ENCODE measurements at places on chromosomes 11 and 22.

GRCh38 chr22:17578136-17578754 lies 14.9 kb downstream of the SLC25A18 start:
- DNase-seq = no peak

- peak; percentile 31 for DNase-seq
These were observed 51.8 kb downstream of the OTOG start for GRCh38 chr11:17598700-17599459.

- DNase-seq = no peak
These were observed 9.4 kb downstream of the EHD1 start for GRCh38 chr11:64868904-64869570.

DNA sequence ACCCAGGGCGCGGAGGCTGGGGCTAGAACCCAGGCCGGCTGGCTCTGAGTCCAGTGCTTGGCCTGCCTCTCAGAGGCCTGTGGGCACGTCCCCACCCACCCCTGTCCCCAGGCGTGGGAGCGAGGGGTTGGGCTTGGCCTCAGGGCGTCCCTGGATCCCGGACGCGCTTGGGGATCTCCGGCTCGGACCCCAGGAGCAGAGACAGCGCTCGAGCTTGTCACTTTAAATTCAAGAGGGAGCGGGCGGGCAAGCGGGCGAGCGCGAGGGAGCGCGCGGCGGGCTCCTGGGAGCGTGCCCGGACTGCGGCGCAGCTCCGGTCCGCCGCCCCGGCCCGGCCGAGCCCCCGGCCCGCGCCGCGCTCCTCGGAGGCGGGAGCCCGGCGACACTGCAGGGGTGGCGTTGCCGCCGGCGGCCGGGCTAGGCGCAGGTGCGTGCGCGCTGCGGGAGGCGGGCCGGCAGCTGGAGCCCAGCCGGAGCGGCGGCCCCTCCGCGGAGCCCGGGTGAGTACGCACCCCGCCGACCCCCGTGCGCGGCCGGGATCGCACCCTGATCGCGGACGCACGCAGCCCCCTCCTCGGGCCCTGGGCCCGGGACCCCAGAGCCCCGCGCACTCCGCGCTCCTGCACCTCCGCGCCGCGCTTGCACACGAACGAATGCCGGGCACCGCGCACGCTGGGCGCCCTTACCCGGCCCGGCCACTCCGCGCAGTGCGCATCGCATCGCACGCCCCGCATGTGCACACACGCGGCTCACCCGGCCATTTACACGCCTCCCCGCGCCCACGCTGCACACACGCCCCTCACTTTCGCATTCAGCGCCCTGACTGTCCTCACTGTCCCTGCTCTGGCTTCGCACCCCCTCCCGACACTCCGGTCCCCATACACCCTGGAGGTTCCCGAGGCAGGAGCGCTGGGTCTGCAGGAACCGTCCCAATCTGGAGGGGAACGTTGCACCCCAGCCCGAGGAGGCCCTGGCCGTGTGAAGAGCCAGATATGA lies at the start of gene SYT12:
TSS of gene SYT12 (plus strand) at position 174 of the 996 bp plus-strand sequence. CDS start 7,011 bp downstream, outside the sequence.
- DNase-seq = no peak

DNA sequence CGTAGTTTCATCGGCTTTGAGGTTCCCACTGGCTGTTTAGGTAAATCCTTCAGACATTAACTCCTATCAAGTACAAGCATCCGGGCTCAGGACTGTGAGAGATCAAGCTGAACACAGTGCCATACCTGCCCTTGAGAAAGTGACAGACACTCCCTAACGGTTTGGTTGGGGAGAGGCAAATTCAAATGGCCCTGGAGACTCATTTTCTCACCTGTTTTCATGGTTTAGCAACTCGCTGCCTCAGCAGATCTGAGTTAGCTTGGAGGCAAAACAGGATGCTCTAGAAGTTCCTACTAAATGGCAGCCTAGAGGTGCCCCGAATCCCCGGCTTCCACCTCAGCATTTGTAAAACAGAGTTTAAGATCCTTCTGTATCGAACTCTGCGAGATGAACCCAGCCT lies 3.6 kb upstream of the FBXO3 start:
- no peak for DNase-seq

GRCh38 chr11:121153472-121153871 lies 52.4 kb downstream of the TECTA start:
- DNase-seq = no peak

- no peak for DNase-seq
These were observed 13.1 kb downstream of the GRIK4 start for GRCh38 chr11:120524536-120525085.

DNA sequence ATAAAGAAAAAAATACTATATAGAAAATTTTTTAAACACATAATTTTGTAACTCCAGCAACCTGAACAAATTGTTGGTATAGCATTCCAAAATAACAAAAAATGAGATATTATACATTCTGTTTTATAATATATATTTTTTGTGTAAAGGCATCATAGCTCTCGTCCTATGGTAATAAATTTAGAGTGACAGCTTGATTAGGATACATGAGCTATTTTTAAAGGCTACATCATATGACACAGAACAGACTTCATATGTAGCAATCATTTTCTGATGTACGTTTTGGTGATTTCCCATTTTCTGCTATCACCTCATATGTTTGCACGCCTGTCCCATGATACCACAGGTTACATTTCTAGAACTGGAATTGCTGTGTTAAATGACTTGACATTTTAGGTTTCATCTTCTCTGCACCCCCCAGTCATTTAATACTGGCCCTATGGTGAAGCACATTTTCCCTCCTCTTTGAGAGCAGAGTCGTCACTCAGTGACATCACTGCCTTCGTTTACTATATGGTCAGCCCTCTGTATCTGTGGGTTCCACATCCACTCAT lies 19.5 kb downstream of the PC start:
- no peak for DNase-seq

DNA sequence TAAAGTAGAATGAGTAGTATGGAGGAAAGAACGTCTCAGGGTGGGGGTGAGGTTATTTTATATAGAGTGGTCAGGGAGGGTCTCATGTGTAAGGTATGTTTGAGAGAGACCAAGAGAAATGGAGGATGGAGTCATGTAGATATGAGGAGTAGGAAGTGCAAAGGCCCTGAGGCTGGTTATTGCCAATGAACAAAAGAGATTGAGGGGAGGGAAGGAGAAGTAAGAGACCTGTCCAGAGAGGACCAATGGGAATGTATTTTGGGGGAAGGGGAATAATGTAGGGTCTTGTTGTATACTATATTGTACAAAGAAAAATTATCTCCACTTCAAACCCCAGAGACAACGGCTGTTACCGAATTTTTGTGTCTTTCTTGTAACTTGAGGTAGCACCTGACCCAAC lies 9.8 kb downstream of the CTNND1 start:
- DNase-seq = no peak

- no peak for DNase-seq
These were observed 63.6 kb upstream of the PITPNB start for GRCh38 chr22:27982630-27983180.

DNA sequence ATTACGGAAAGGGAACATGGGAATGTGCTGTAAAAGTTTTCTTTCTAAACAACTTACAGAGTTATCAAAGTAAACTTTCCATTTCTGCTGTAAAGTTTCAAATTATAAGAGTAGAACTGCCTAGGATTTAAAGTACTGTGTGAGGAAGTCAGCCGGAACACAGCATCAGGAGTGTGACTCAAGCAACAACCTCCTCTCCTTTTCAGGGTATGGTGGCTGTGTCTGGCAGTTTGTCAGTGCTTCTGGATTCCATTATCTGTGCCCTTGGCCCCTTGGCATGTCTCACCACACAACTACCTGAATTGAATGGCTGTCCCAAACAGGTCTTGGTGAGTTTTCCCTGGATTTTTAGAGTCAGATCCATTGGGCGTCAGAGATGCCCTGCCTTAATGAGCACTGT lies 6.9 kb upstream of the TOM1 start:
- DNase-seq = no peak

GRCh38 chr11:67522844-67523555 lies at the start of gene CABP2:
CABP2 (minus strand) TSS chr11:67523446; CDS start chr11:67523326, 120 bp downstream.
- no peak for DNase-seq

- no peak for DNase-seq
These were observed 43.3 kb downstream of the MYEOV start for GRCh38 chr11:69337211-69337721.

GRCh38 chr11:35567737-35568465 lies 42.5 kb upstream of the PAMR1 start:
- no peak for DNase-seq

DNA sequence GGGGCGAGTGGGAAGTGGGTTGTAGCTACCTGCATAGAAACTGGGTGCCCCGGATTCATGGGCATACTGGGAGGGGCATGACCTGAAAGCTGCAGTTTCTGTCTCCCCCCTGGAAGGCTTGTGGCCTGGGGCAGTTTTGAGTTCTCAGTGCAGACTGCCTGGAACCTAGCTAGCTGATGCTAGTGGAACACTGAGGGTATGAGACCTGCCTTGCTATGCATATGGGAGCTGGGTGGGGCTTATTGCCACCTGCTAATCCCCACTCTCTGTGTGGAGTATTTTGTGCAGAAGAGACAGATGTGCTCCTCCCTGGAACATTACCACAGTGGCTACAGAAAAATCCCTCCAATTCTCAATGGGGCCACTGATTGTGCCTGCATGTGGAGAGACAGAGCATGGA lies 11.7 kb upstream of the OR56B4 start:
- no peak for DNase-seq

DNA sequence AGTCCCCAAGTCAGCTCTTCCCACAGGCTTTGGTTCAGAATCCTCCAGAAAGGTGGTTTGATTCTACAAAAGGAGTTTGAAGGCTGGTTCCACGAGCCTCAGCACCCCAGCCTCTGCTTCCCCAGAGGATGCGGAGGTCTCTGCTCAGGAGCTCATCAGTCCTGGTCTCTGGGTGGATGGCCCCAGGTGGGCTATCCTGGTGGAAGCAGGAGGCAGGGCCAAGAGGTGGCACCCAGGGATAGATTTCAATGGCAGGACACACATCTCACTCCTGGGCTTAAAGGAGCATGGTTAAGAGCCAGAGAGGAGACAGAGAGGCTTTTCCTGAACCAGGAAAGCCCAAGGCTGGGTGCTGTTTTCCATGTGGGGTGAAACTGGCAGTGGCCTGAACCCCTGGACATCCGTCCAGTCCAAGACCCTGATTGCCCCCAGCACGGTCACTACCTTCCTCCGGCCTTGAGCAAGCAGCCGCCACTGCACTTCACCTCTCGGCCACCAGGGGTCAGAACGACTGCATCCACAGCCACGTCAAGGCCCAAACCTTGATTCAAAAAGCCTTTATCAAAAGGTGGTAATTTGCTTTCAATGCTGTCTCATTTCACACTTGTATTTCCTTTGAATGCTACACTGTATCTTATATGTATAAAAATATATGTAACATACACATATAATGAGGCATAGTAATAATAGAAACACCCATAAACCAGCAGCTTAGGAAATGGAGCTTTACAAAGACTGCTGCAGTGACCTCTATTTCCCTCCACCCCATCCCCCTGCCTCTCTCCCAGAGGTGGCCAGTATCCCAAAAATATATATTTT lies 19.3 kb upstream of the FXYD2 start:
- peak; percentile 49 for DNase-seq

GRCh38 chr11:44742508-44743246 lies 15.9 kb downstream of the TSPAN18 start:
- no peak for DNase-seq

GRCh38 chr11:120859552-120860295 lies 164.2 kb upstream of the TBCEL start:
- no peak for DNase-seq

DNA sequence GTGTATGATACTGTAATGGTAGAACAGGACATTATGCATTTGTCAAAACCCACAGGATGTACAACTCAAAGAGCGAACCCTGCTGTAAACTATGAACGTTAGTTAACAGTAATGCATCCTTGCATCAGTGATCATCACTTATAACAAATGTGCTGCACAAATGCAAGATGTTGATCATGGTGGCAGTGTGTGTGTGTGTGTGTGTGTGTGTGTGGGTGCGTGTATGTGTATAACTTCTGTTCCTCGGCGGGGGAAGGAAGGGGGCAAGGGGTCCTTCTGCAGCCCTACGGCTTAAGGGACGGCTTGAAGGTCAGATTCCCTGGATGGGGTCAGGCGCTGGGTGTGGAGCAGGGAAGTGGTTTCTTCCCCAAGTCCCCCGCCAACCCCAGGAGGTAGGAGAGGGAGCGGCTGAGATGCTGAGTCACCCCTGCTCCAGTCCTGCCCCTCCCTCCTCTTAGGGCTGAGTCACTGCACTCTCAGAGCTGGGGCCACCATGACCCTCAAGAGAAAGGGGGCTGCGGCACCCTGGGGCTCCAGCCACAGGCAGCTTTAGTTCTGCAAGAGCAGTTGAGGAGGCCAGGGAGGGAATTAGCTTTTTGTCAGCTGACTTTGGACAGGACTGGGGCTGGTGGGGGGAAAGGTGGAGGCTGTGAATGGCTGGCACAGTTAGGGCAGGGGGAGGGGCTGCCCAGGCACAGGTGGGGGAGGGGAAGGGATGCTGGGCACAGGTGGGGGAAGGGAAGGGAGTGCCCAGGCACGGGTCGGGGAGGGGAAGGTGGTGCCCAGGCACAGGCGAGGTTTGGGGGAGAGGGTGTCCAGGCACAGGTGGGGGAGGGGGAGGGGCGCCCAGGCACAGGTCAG lies 8.8 kb upstream of the CTSD start:
- DNase-seq = peak; percentile 89

- no peak for DNase-seq
These were observed 158.8 kb downstream of the TTC17 start for GRCh38 chr11:43517518-43517917.

- DNase-seq = no peak
These were observed 603.9 kb upstream of the B3GAT1 start for GRCh38 chr11:135015966-135016365.

DNA sequence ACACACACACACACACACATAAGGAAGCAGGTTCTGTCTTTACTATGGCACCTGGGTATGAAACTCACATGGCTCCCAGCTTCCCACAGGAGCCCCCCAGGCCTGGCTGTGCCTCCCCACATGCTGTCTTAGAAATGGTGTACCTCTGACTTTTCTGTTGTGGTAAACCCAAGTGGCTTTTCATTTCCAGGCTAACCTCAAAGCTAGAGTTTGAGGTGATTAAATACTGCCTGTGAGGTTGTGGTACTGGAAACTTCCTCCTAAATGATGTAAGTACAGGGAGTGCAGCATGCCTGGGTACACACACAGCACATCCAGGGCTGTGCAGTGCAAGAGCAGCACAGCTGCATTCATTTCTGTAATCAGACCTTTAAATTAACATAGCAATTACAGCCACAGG lies 34.4 kb downstream of the ME3 start:
- DNase-seq = no peak

GRCh38 chr11:120034176-120034875 lies 103.6 kb downstream of the TRIM29 start:
- no peak for DNase-seq

GRCh38 chr22:38142606-38143005 lies 32.1 kb upstream of the BAIAP2L2 start:
- no peak for DNase-seq
